ENCODE measurements at places on chromosomes 7 and 10. TPM values are rescaled to one million over a fixed set of nuclear protein-coding genes. Genes with fewer than 3 reads are reported as not detected.

DNA sequence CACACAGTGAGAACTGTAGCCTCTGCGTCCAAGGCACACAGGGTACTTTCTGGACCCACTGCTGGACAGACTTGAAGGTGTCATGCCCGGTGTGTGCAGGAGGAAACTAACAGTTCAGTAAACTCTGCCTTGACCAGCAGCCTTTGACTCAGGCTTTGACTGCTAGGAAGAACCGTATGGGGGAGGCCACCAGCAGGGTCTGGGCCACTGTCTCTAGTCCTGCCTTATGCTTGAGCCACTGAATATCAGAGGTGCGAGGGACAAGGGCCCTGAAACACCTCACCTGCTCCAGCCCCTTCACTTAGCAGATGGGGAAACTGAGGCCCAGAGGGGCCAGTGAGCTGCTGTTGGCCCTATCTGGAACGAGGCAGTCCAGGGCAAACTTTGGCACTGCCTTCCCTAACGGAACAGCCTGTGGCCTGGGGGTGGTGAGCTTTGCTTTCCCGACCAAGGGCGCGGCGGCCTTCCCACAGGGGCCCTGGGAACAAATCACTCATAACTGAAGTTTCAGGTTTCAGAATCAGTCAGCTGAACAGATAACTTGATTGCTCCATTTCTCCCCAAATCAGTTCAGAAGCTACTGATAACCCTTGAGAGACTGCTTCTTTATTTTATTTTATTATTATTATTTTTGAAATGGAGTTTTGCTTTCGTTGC is 130.0 kb downstream of the FAM53B start:
- no peak overlapping the region for H3K27ac ChIP-seq
- H3K27me3 ChIP-seq = no peaks in the 10 kb centered on the region
- H3K4me1 ChIP-seq = peaks cover 39% of the 10 kb centered on the region
- H3K4me3 ChIP-seq = no peak overlapping the region

DNA sequence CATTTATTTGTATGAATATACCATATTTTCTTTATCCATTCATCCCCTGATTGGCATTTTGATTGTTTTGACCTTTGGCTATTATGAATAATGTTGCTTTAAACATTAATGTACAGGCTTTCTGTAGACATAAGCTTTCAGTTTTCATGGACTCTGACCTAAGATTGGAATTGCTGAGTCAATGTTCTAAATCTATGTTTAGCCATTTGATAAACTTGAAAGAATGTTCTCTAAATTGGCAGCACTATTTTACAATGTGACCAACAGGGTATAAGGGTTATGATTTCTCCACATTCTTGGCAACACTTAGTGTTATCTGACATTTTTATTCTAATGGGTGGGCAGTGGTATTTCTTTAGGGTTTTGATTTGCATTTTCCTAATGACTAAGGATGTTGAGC is 229.7 kb upstream of the ETV1 start:
- H3K27ac ChIP-seq = no peak overlapping the region
- H3K27me3 ChIP-seq = no peaks in the 10 kb centered on the region
- H3K4me1 ChIP-seq = no peaks in the 10 kb centered on the region
- H3K4me3 ChIP-seq = no peak overlapping the region

DNA sequence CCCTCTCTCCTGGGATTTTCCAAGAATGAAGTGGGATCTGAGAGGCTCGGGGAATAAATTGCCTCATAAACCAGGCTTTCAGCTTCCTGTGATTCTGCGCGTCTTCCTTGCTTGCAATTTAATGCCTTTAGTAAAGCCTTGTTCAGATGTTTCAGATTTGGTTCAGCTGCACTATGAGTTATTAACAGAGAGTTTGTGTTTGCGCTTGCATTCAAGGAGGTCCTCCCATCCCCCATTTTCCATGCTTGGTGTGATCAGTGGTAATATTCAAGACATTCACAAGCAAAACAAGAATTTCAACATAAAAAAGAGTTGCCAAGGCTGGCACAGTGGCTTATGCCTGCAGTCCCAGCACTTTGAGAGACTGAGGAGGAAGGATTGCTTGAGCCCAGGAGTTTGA is 1068.9 kb downstream of the TYW1 start:
- DNase-seq = no peak
- H3K27ac ChIP-seq = no peak overlapping the region
- no peak overlapping the region for H3K4me3 ChIP-seq
- H3K36me3 ChIP-seq = no peaks in the 10 kb centered on the region
- no peaks in the 10 kb centered on the region for H3K27me3 ChIP-seq

GRCh38 chr10:118590334-118590733 is 5.1 kb downstream of the PRLHR start:
- no peak overlapping the region for H3K4me3 ChIP-seq
- H3K27me3 ChIP-seq = peaks cover 25% of the 10 kb centered on the region
- H3K4me1 ChIP-seq = peaks cover 2% of the 10 kb centered on the region
- H3K27ac ChIP-seq = no peak overlapping the region
- no peak for DNase-seq
- H3K36me3 ChIP-seq = peaks cover 4% of the 10 kb centered on the region

DNA sequence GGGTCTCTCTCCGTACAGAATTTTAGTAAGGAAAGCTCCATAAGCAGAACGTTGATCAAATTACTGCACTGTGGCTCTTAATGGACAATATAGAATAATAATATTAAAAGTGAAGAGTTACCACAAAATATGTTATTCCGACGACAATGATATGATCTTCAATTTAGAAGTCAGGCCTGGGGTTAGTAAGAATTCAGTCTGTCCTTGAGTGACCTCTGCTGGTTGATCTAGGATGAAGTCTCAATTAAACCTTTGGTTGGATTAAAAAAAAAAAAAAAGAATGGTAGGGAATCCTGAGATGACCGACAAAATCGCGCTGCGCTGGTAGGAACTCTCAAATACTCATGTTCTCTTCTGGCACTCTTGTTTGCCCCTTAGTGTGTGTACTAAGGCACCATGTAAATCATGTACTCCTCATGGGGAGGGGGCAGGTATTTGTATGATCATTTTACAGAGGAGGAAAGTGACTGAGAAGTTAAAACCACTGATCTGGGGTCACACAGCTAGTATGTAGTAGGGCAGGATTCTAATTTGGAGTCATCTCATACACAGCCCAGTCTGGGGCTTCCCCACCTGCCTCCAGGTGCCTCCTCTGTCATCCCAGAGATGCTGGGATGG is 161.3 kb upstream of the NPVF start:
- H3K36me3 ChIP-seq = no peaks in the 10 kb centered on the region
- no peaks in the 10 kb centered on the region for H3K4me1 ChIP-seq
- H3K27ac ChIP-seq = no peak overlapping the region
- H3K27me3 ChIP-seq = peaks cover 22% of the 10 kb centered on the region

Gene NPC1L1
- not detected for total RNA-seq

Gene PON1
- not detected for total RNA-seq

DNA sequence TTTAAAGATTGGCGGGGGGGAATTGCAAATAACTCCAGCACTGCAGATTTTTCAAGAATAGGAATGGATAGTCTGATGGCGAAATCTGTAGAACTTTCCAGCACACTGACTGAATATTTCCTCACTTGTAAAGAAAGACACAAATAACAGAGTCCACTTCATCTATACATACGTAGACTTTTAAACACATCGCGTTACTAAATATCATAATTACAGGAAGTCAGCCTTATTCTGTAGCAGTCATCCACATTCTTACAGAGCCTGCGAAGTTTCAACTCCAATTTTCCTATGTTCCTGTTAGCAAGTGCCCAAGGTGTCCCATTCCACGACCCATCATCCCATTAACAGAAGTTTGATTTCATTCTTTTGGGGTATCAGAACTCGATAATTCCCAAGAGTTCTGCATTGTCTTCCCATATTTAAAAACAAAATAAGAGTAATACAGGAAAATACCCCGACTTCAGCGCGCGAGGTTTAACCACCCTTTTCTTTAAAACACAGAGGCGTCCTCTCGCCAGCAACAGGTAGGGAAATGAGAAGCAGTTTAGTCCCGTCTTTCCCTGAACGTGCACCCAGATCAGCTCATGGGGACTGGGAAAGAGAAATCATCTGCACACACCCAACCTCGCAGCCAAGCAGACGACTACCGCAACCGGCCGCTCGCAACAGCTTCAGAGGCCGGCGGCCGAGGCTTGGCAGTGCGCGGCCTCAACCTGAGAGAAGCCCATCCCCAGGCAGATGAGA is 880 bp downstream of the HERC4 start:
- peak overlapping the region; percentile 95 for H3K4me3 ChIP-seq
- no peaks in the 10 kb centered on the region for H3K27me3 ChIP-seq
- peaks cover 16% of the 10 kb centered on the region for H3K36me3 ChIP-seq
- H3K27ac ChIP-seq = peak overlapping the region; percentile 93
- peaks cover 35% of the 10 kb centered on the region for H3K4me1 ChIP-seq
- no peak for DNase-seq
